Activated CD4-positive, alpha-beta T cell treated with anti-CD3 and anti-CD28 coated beads, Interleukin-2, amount 10 ng/mL, durations not matched to agents 24 days and 14 days (primary cell): ENCODE measurements at places on chromosomes 5 and 9. TPM values are rescaled to one million over a fixed set of nuclear protein-coding genes. Genes with fewer than 3 reads are reported as not detected.

OMD gene
- not detected in 2 replicates for total RNA-seq

DNA sequence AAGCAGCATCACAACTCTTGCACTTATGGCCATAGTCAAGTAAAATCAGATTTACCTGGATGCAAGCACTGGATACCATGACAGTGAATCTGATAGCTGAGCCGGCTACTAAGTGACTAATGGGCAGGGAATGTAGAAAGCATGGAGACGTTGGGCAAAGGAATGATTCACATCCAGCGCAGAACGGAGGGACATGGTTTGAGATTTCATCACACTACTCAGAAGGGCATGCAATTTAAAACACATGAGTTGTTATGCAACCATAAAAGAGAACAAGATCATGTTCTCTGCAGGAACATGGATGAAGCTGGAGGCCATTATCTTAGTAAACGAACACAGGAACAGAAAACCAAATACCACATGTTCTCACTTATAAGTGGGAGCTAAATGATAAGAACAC, 169.1 kb upstream of the PIK3R1 start:
- no peak for DNase-seq

DNA sequence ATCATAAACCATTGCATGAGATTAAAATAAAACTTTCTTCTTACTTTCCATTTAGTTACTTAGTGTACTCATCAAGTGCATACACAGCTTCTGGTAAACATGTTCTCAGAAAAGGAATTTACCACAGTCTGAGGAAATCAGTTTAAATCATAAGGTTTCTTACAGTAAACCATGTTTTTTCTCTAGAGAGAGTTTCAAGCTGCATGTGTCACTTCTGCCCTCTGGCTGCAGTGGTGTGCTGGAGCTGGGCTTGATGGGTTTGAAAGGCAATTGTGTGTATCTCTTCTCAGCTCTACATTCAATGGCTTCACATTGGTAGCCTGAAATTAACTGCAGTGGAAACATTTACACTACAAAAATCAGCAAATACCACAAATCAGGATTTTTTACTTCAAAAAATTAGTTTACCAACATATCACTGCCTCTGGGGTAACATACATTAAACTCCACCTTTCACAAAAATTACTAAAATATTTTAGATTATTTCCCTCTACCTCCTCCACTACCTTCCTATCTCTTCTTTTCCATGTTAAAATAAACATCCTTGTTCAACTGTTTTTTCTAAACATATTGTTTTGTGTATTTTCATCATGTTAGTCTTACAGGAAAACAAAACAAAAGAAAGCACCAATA, 414.3 kb downstream of the ANXA1 start:
- DNase-seq, result no peak

GRCh38 chr9:69190863-69191181, 16.7 kb downstream of the TJP2 start:
- no peak for DNase-seq

DNA sequence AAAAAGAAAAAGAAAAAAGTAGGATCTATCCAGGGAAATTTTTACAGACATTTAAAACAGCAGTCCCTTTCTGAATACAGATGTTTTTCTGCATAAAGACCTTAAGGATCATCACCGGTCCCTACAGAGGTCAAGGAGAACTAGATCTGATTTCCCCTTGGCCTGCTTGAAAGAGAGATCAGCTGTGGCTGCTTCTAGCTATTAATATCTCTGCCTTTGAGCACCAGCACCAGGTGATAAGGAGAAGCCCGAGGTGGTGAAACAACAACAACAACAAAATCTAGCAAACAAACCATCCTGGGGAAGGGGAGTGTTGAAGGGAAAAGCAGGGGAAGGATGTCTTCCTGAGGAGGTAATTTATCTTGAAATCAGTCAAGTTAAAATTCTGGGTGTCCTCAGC, 42.1 kb downstream of the ZNF366 start:
- no peak for DNase-seq

IRX2 gene
- total RNA-seq, result not detected in 2 replicates

FAM169A gene
- total RNA-seq, result 1.8 and 2.6 TPM in 2 replicates

GRCh38 chr9:123234853-123235252, 33.5 kb downstream of the STRBP start:
- DNase-seq, result no peak

DNA sequence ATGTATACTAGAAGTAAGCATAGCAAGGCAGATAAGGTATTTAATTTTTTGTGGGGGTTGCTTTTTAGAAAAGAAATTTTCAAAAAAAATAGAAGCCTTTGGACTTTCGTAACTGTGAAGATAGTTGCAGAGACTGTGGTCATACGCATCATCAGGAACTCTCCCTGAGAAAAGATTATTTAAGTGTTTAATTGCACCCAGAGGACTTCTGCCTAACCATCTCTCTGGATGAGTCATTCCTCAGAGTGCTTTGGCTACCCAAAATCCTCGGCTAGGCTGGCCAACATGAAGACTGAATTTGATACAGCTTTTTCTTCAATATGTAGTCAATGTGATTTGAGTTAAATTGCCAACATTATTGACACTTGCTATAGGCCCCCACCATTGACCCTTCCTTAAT, 296.4 kb downstream of the TLR4 start:
- no peak for DNase-seq

DNA sequence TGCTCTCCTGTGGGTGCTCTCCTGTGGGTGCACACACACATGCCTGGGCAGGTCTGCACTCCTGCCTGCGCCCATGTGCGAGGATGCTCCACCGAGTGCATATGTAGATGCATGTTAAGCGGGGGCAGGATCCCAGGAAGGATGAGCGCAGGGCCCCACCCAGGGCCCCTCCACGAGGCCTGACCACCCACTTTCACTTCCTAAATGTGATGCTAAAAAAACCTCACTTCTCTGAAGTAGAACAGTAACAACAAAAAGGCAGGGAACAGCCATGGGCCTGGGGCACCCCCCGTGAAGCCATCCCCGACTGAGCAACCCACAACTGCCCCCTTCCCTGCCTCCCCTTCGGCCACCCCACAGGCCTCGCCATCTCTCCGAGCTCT, 48.2 kb upstream of the SARDH start:
- DNase-seq, result no peak

DNA sequence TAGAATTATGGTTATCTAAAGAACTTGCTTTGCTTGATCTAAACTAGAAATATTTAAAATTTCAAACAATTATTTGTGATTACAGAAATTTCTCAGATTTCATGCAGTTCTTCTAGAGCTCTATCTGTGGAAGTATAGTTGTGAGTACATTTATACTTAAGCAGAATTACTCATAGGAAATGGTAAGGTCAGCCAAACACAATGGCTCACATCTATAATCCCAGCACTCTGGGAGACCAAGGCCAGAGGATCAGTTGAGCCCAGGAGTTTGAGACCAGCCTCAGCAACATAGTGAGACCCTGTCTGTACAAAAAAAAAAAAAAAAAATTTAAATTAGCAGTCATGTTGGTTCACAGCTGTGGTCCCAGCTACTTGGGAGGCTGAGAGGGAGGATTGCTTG, 71.0 kb downstream of the INVS start:
- no peak for DNase-seq

GRCh38 chr5:102603670-102604069, 104.9 kb upstream of the SLCO6A1 start:
- no peak for DNase-seq

- DNase-seq, result no peak
Observed at GRCh38 chr9:126531591-126531990, 82.1 kb upstream of the LMX1B start.

FRMPD1 gene
- total RNA-seq, result not detected in 2 replicates

DNA sequence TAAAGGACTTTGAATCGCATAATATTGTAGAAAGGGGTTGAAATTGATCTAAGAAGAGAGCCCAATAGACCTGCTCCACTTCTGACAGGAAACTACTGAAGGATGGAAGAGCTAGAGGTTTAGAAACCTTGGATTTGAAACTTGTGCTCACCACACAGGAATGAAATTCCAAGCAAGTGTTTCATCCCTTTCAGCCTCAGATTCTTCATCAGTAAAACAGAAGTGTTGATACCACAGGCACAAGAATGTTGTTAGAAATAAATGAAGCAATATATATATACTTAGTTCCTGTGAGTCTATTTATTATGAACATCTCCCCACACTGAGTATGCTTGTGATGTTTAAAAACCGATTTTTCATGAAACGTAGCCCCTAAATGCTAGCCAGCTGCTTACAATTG, 43.8 kb downstream of the PRRC1 start:
- no peak for DNase-seq

- no peak for DNase-seq
Observed at GRCh38 chr5:81774374-81774773, 23.5 kb upstream of the SSBP2 start.

ABCA2 gene
- total RNA-seq, result 25.0 and 25.9 TPM in 2 replicates

DNA sequence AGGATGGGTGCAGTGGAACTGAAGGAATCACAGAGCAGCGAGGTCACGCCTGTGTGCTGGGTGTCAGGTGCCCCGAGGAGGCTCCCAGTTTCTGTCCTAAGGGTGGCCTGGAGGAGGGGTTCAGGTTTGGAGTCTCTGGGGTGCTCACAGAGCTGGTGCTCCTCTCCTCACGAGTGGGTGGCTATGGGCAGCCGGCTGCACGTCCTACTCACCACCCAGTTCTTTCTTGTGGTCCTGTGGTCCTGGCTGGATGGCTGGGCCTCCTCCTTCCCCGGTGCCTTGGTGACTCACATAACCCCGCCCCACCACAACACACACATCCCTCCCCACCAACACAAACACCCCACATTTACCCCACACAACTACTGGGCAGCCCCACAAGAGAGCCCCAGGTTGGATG, 9.9 kb upstream of the PTGS1 start:
- no peak for DNase-seq

SPATA31E1 gene
- total RNA-seq, result not detected in 2 replicates

DNA sequence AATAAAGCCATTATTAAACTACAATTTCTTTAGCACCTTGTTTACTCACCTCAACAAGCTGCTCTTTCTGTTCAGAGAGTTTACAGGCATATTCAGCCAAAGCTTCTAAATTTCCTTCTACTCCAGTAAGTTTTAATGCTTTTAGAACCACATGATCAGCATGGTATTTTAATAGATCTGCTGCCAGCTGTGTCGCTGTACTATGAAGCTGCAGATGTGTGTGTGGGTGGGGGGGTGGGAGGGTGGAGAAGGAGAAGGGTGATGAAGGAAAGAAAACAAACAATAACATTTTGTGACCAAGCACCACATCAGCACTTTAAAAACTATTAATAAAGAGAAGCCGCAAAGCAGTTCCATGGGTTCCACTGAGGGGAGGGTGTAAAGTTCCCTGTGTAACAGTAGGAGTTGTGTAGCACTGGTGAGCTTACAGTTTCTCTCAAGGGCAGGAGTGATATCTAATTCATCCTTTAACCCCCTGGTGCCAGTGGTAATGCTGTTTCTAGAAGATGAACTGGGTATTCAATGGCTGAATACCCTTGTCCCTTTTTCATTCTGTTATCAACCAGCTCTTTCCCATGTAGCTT, 38.5 kb downstream of the ABITRAM start:
- no peak for DNase-seq

DNA sequence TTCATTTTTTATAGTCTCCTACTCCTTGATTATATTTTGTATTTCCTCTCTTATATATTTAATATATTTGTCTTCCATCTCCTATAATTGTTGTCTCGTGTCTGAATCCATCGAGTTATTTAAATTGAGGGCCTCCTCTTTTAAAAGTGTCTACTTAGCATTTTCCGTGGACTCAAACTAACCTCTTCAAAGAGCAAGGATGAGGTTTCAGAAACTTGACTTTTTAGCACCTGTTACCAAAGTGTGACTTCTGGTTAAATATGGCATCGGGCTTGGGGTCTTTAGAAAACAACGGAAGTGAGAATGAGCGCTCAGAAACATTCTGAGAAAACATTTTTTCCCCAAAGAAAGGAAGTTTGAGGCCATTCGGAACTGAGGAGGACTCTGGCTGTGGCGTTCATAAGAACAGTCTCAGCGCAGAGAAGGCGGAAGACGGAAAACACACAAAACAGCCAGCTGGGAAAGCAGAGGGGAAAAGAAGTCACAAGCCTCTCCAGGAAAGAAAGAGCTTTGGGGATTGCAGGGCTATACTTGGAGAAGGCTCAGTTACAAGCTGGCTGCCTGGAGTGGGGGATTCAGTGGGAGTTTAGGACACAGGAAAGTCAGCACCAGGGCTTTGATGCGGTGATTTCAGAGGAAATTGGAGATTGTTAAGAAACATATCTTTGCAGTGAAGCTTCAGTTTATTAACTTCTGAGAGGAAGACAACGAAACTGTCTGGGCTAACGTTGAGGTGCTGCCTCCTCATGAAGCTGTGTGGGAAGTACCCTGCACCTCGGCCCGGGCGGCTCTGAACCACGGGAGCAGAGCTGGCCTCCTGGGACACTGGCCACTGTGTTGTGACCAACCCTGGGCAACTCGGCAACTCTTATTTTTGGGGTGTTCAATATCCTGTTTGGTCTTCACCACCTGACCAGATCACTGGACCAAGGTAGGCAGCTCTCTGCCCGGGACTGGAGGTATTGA, 25.1 kb upstream of the IRX2 start:
- no peak for DNase-seq

EGFLAM gene
- total RNA-seq, result not detected in 2 replicates

CDX1 gene
- total RNA-seq, result not detected in 2 replicates

GRCh38 chr5:42620579-42621216, 135.9 kb upstream of the CCDC152 start:
- no peak for DNase-seq

DNA sequence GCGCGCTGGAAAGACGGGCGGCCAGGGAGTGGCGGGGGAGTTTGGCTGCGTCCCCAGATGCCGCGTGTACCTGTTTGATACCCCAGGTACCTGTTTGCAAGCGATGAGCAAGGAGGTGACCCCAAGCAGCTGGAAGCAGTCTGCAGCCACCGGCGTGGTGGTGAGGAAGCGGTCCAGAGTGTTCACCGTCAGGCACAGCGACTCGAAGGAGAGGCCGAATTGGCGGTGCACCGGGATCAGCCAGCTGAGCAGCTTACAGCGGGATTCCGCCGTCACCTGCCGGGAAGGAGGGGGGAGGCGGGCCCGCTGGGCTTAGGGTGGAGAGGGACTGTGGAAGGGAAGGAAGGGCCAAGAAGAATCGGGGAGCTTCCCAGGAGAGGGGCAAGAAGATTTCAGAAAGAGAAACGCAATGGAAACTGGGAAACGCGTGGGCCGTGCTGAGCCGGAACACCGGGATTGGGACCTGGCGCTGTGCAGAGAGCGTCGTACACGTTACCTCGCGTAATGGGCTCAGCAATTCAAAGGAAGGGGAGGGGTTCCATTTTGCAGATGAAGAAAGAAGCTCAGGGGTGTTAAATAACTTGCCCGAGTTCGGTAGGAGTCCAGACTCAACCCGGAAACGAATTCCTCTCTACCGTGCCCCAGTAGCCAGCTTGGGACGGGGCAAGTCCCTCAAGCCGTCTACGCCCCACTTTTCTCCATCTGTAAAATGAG, 980 bp downstream of the CCNO start:
- peak; percentile 73 for DNase-seq

- no peak for DNase-seq
Observed at GRCh38 chr9:6147846-6148245, 67.8 kb upstream of the IL33 start.

DNA sequence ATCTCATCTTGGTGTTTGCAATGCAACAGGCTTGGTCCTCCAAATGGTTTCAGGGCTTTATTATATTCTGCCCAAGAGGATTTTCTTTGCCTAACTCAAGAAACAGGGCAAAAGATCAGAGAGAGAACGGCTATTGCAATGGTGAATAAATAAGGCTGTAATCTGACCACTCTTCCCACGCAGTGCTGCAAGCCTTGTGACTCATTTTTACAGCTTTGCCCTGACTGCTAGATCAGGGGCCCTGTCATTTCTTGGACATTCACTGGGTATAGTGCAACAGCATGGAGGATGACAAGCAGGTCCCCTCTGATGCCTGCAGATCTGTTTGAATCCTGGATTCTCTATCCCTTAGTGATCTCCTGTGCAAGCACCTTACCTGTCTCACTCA, 459.1 kb downstream of the EBF1 start:
- no peak for DNase-seq

GRCh38 chr5:62649476-62650113, 71.0 kb downstream of the LRRC70 start:
- no peak for DNase-seq

CCDC112 gene
- total RNA-seq, result 0.31 and 0.49 TPM in 2 replicates
